ENCODE measurements at places on chromosomes 7 and 10.

DNA sequence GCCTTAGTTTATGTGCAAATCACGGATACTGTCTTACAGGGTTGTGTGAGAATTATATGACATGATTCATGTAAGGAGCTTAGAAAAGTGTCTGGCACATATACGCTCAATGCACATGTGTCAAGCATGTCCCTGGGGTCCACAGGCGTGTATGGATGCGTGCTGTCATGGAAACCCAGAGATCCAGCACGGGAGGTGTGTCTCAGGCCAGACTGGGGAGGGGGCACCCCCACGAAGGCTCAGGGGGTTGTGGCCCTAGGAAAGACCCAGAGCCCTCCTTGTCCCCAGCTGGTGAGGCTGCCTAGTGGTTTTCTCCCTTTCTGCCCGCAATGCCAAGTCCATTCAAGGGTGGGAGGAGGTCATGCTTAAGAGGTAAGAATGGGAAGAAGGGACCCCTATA is 9.1 kb downstream of the BTBD16 start:
- no peak for DNase-seq

DNA sequence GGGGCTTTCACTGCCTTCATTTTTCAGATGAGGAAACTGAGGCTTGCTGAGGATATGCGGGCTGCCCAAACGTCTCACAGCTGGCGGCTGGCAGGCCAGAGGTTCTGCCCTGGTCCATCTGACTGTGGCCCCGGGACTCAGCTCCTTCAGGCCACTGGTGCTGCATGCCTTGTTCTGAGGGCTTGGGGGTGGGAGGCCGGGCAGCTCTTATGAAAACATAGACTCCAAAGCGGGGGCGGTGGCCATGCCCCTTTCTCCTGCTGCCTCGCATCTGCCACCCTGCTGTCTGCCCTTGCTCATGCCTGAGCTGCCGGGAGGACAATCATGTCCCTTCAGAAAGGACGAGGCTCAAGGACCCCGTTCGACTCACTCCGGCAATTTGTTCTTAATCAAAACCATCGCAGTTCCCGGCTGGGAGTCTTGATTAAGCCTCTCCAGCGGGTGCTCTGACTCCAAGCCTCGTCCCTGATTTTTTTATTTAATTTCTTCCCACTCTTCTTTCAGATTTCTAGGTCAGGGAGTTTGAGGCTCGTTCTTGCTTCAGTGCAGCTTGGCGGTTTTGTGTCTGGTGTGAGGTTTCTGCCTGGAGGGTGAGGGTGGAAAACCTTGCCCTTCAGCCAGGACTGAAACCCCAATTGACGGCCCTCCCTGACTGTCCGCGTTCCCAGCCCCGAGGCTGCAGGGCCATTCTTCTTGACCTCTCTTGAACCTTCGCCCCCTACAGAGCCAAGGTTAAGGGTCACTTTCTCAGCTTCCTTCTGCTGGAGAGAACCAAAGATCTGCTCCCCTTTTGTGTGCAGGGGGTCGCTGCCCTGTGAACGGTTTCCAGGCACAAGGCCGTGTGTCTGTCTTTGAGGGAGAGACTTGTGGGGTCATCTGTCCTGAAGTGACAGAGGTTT is 120.8 kb downstream of the DNAJB6 start:
- DNase-seq: no peak

DNA sequence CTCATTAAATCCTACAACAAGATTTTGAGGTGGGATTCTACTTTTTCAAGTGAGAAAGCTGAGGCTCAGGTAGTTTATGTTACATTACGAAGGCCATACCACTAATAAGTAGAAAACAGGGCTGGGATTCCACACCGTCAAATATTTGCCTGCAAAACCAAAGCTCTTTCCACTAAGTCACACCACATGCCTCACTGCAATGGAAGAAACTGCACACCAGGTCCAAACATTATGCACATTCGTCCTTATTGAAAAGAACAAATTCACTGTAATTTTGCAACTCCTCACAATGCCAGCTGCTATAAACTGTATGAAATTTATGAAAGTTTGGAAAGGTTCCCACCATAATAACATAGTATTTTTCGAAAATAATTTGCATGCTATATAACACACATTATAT is 66.5 kb downstream of the DGKB start:
- no peak for DNase-seq

- no peak for DNase-seq
Observed at GRCh38 chr7:4648111-4648510, 34.0 kb upstream of the FOXK1 start.

GRCh38 chr7:157652161-157652953 is 315.6 kb downstream of the DNAJB6 start:
- no peak for DNase-seq

DNA sequence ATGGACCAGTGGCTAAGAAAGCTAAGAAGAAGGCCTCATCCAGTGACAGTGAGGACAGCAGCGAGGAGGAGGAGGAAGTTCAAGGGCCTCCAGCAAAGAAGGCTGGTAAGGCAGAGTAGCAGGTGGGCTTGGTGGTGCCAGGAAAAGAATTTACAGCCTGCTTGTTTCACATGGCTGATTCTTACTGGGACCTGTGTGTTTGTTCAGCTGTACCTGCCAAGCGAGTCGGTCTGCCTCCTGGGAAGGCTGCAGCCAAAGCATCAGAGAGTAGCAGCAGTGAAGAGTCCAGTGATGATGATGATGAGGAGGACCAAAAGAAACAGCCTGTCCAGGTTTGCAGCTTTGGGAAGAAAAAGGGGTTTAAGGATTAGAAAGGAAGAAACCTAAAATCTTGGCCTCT is 5.0 kb downstream of the NOLC1 start:
- no peak for DNase-seq

DNA sequence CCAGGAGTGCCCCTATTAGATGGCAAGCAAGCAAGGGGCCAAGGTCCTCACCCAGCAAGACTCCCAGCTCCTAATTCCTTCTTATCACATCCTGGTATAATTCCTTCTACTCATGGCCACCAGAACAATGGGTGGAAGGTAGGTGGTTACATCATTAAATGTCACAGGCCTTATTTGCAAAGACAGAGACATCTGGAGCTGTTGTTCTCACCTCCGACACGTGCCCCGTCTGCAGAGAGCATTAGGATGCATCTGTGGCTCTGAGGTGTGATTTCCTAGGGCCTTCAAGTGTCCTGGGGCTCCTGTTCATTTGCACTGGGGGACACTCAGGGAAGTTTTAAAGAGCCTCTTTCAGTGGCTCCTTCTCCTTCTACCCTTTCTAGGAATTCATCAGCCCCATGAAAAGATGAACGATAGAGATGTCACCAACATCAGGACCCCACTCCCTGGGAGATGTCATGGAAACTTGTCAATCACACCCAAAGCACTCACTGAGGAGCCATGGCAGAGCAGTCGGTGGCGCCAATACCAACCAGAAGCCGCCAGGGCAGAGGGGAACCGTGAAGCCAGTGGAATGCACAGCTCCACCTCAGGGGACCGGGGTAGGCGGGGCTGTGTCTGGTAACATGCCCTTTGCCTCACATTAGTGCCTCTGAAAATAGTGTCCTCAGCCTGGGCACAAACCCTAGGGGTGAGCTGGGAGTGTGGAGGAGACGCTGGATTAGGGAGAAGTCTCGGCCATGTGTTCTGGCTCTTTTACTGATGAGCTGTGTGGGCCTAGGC is 2.9 kb upstream of the ATP6V0E2 start:
- DNase-seq: no peak

- peak; percentile 23 for DNase-seq
Observed at GRCh38 chr7:142815134-142815533, 39.7 kb upstream of the EPHB6 start.

GRCh38 chr7:78350926-78351325 is 552.4 kb downstream of the PHTF2 start:
- no peak for DNase-seq

DNA sequence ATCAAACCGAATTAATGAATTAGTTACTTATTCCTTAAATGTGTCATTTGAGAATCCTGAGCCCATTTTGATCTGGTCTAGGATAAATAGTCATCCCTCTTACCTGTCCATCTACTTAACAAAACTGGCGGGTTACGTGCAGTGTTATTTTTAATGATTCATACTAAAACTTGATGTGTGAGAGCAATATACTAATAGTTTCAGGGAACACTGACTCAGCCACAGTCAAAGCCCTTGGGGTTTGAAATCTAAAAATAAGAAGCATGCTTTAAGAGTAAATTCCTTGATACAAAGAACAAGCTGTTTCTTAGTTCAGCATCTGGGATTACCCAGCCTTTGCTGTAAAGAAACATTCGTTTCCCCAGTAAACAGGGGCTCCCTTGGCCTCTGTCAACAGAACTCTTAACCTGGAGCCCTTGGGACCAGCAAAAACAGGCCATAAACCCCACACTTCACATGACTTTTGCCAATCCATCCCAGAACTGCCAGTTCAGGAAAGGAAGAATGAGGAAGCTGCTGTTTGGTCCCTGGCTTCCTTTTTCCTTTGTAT is 370.6 kb upstream of the IGFBP3 start:
- no peak for DNase-seq

GRCh38 chr7:28069807-28070206 is 110.8 kb downstream of the JAZF1 start:
- DNase-seq: no peak

- DNase-seq: no peak
Observed at GRCh38 chr7:952548-953441, 1.7 kb downstream of the ADAP1 start.

DNA sequence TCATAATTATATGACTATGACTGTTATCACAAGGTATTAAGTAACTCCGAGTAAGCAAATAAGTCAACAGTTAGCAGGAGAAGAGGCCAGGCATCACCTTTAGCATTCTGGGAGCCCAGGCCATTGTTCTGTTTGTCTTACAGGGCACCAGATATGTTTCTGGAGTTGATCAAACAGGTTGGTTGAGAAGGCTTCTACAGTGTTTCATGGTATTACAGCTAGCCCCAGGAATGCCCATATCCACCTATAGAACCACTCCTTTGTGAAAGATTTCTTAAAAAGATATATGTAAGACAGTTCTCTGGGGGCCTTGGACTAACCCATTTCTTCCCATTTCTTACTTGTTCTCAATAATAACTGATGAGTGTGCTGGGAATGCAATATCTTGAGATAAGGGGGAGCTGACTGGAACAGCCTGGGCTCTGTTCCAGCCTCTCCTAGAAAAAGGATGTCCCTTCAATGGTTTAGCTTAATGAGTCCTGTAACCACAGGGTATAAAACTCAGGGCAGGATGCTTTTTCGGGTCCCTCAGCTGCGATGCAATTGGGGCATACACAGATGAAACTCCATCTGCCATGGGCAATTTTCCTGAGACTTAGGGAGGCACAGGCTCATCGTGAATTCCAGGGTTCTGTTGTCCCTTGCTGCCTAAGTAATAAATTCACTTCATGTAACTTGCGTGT is 286.4 kb downstream of the BAMBI start:
- DNase-seq: no peak

GRCh38 chr7:40597517-40597916 is 462.7 kb downstream of the SUGCT start:
- DNase-seq: no peak

GRCh38 chr7:70131817-70132216 is 533.5 kb downstream of the AUTS2 start:
- DNase-seq: no peak

DNA sequence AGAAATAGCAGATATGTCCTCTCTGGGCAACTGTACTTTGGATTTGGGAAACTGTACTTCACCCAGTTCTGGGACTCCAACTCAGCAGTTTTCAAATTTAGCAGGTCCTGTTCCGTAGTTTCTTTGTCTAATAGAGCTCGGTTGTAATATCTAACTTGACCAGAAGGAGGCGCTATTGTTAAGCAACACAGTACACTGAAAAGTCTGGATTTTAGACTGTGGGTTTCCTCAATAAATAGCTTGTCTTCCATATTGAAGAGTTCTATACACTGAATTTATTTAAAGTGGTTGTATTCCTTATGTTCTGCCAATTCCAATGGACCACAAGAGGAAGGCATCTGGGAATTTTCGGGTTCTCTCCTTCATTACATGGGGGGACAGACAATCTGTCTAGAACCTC is 39.8 kb downstream of the ELFN1 start:
- no peak for DNase-seq

- no peak for DNase-seq
Observed at GRCh38 chr7:23242935-23243334, 3.6 kb upstream of the GPNMB start.
